ENCODE measurements at places on chromosomes 5 and 9. TPM values are rescaled to one million over a fixed set of nuclear protein-coding genes. Genes with fewer than 3 reads are reported as not detected.

The ADGRD2 gene
- total RNA-seq, result not detected

The SLC44A1 gene
- total RNA-seq, result 36.0 TPM

The ROR2 gene
- 24.1 TPM for total RNA-seq

The SURF1 gene
- total RNA-seq, result 52.1 TPM

The GLRA1 gene
- total RNA-seq, result not detected

The SPATA31A6 gene
- total RNA-seq, result not detected

The CCNJL gene
- not detected for total RNA-seq

The AGPAT2 gene
- total RNA-seq, result 64.7 TPM

The ASPN gene
- total RNA-seq, result 2.1 TPM

The CCL19 gene
- not detected for total RNA-seq

The KCNV2 gene
- total RNA-seq, result not detected

The RLN2 gene
- 0.18 TPM for total RNA-seq

The GGTA1 gene
- total RNA-seq, result not detected

The LRRC19 gene
- total RNA-seq, result not detected

The ANKRD55 gene
- total RNA-seq, result not detected

The GALT gene
- total RNA-seq, result 19.0 TPM

The SPINK7 gene
- not detected for total RNA-seq

The LECT2 gene
- total RNA-seq, result not detected

The F12 gene
- 2.8 TPM for total RNA-seq

The SPATA9 gene
- total RNA-seq, result not detected

The LOX gene
- total RNA-seq, result 87.9 TPM

The PLAC8L1 gene
- total RNA-seq, result not detected

The WDR55 gene
- 40.4 TPM for total RNA-seq

The HIGD2A gene
- total RNA-seq, result 92.0 TPM

The CCNI2 gene
- not detected for total RNA-seq

The ARL14EPL gene
- total RNA-seq, result 0.29 TPM

The RNF183 gene
- total RNA-seq, result not detected

The FAM151B gene
- total RNA-seq, result 2.9 TPM

The EIF4EBP3 gene
- total RNA-seq, result 3.5 TPM

The CRHBP gene
- total RNA-seq, result not detected

The SLC46A2 gene
- not detected for total RNA-seq

The IFNA13 gene
- total RNA-seq, result not detected

The TBC1D2 gene
- 56.0 TPM for total RNA-seq

The CDX1 gene
- not detected for total RNA-seq

The PKD2L2 gene
- not detected for total RNA-seq

The EIF4E1B gene
- total RNA-seq, result not detected

The TNC gene
- total RNA-seq, result 24.8 TPM

The STK32A gene
- under 0.01 TPM for total RNA-seq

The SLC34A3 gene
- total RNA-seq, result not detected

The MAST4 gene
- 7.2 TPM for total RNA-seq

The MRPL41 gene
- total RNA-seq, result 101 TPM

The CDC25C gene
- 24.3 TPM for total RNA-seq

The FOXD4L6 gene
- total RNA-seq, result not detected

The SLC38A9 gene
- 12.7 TPM for total RNA-seq

The PCDHB12 gene
- total RNA-seq, result not detected

The ABITRAM gene
- total RNA-seq, result 14.1 TPM

The C5orf58 gene
- total RNA-seq, result not detected

The SPIN1 gene
- 64.5 TPM for total RNA-seq

The CCL27 gene
- total RNA-seq, result 0.58 TPM

The ZBTB34 gene
- total RNA-seq, result 2.5 TPM

The NEUROG1 gene
- total RNA-seq, result not detected

The PCDHA2 gene
- not detected for total RNA-seq

Measured in myometrial cell (primary cell).